Prostate gland (tissue), 2 donors: ENCODE measurements at places on chromosomes 2 and 18. TPM values are rescaled to one million over a fixed set of nuclear protein-coding genes. Genes with fewer than 3 reads are reported as not detected.

The LDLRAD4 gene
- total RNA-seq, result 107 TPM

The CLK1 gene
- total RNA-seq, result 126 TPM

The LBX2 gene
- 1.2 TPM for total RNA-seq

The TTC27 gene
- 13.0 TPM for total RNA-seq

The HOXD13 gene
- total RNA-seq, result 11.8 TPM
